ENCODE measurements at places on chromosomes 4 and X. TPM values are rescaled to one million over a fixed set of nuclear protein-coding genes. Genes with fewer than 3 reads are reported as not detected.

PNMA5 gene
- not detected for total RNA-seq

DTHD1 gene
- total RNA-seq = not detected

PDE5A gene
- 30.0 TPM for total RNA-seq

CT45A2 gene
- not detected for total RNA-seq

Data from subcutaneous adipose tissue (tissue), 4 donors.